ENCODE measurements at places on chromosomes 16 and 17. TPM values are rescaled to one million over a fixed set of nuclear protein-coding genes. Genes with fewer than 3 reads are reported as not detected.

CRYM gene
- polyA plus RNA-seq: 47.3 TPM

MAP2K3 gene
- 24.3 TPM for polyA plus RNA-seq

KIF1C gene
- 28.7 TPM for polyA plus RNA-seq

DNA sequence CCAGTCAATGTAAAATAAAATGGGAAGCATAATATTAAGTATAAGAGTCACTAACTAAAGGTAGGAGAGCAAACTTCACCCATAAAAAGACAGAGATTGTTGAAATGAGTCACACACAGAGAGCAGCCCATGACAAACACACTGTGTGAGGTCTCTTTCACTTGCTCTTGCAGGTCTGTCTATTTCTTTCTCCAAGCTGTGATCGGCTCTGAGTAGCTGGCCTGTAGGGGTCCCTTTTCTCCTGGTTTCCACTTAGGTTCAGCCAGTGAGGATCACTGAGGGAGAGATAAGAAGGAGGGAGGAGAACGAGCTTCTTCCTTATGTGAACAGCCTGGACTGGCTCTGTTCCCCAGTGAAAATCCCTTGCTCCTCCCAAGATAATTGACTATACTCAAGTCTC lies 133.7 kb upstream of the HS3ST3A1 start:
- no peaks in the 10 kb centered on the region for H3K4me1 ChIP-seq
- H3K27ac ChIP-seq: no peak overlapping the region
- H3K27me3 ChIP-seq: no peaks in the 10 kb centered on the region
- no peak overlapping the region for H3K4me3 ChIP-seq
- no peak for DNase-seq

GRCh38 chr17:69857412-69857835 lies 217.6 kb upstream of the KCNJ16 start:
- H3K27me3 ChIP-seq: no peaks in the 10 kb centered on the region
- H3K4me3 ChIP-seq: no peak overlapping the region
- no peak overlapping the region for H3K27ac ChIP-seq
- no peaks in the 10 kb centered on the region for H3K36me3 ChIP-seq

DNA sequence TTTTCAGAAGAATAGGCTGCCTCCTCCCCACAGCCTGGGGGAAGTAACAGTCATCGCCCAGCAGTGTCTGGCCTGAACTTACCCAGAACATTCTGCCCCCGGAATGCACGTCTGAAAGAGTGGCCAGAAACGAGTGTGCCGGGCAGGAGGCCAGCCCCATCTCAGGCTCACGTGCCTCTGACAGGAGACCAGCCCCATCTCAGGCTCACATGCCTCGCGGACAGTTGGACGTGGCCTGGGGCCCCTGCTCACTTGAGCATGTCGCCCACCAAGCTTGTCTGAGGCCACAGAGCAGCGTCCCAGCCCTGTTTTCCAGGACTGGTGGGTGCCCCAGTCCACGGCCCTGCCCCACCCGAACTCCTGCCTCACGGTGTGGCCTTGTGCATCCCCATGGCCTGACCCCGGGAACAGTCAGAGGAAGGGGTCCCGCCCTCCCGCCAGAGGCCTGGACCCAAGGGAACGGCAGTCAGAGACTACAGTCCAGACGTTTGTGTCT lies 16.3 kb upstream of the CDH15 start:
- no peak for DNase-seq
- H3K4me3 ChIP-seq: no peak overlapping the region
- H3K36me3 ChIP-seq: peaks cover 3% of the 10 kb centered on the region
- H3K27ac ChIP-seq: no peak overlapping the region
- no peaks in the 10 kb centered on the region for H3K4me1 ChIP-seq

All from H1 (cell line).